Naive thymus-derived CD4-positive, alpha-beta T cell (primary cell): ENCODE measurements at places on chromosomes 7 and 10. TPM values are rescaled to one million over a fixed set of nuclear protein-coding genes. Genes with fewer than 3 reads are reported as not detected.

The HMX2 gene
- not detected for total RNA-seq

The AKR1D1 gene
- not detected for total RNA-seq

The FLNC gene
- 0.19 TPM for total RNA-seq

The PTPRE gene
- 27.9 TPM for total RNA-seq

- no peak for DNase-seq
These were observed 90.9 kb downstream of the LSM5 start for GRCh38 chr7:32399311-32399710.

DNA sequence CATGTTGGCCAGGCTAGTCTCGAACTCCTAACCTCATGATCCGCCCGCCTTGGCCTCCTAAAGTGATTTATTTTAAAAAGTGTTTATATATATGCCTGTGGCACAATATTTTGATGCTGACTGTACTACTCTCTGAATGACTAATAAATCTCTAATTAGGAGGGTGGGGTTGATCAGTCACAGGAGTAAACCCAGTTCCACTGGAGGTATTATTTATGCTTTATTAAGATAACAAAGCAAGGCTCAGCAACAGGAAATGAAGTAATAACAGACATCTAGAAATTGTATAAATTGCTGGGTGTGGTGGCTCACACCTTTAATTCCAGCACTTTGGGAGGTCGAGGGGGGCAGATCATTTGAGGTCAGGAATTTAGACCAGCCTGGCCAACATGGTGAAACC is 26.0 kb upstream of the MCU start:
- no peak for DNase-seq

DNA sequence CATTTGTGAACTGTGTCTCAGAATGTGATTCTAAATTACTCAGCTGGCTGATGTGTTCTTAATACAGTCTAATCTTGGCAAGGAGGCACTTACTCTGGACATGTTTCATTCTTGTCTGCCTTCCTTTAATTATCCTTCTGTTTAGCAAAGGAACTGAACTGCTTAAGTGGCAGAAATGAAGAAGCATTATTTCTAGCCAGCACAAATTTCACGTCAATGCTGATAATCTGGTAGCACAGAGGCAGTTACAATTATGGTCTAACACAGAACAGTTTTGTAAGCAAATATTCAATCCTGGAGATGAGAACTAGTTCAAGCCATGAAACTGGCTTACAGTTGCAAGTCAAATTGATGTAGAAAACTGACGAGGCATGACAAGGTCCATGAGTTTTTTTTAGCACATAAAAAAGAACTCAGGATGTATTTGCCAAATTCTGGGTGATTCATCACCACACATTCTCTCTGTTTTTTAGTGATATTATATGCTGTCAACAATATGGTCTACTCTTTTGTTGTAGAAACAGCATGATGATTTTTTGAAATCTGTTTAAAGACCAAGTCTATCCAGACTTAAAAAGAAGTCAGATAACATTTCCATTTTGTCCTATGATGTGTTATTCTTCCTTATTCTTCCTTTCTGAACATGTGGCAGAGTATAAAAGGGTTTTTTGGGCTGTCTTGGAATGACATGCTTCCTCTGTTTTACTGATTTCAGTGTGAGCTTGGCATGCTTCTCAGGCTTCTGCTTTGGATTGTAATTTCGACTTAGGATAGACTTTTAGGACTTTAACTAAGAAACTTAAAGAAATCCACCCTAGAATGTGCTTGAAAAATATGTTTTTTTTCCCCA is 154.8 kb downstream of the DNAJB9 start:
- no peak for DNase-seq

GRCh38 chr7:23284871-23285270 is 14.3 kb upstream of the MALSU1 start:
- no peak for DNase-seq

DNA sequence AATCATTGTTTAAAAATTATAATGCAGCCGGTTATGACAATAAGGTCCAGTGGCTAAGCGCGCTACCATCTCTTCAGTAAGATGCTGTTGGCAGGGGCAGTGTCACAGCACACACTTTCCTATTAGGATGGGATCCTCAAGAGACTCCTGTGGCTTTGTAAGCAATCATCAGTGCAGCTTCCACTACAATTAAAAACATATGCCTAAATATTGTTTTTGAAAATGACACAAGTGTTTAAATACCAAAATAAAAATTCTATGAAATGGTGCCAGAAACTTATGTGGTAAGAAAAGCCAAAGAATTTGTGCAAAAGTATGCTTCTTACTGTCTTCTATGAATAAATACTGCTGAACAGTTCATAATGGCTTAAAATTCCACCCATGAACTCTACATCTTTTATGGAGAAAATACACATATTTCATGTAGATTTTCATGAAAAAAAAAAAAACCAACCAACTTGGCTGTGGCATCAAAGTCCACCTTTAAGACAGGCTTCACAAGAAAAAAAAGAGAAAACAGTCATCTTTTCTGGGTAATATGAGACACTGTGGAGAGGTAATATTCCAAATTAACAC is 132.8 kb downstream of the SEMA3C start:
- DNase-seq: no peak

- DNase-seq: no peak
These were observed 64.4 kb downstream of the ENTPD1 start for GRCh38 chr10:95820363-95820762.
